Stimulated activated CD4-positive, alpha-beta T cell treated with anti-CD3 and anti-CD28 coated beads, Interleukin-2, amount 100 ng/mL, for 48 hours (primary cell): ENCODE measurements at places on chromosomes 12 and 14.

- no peak for DNase-seq
Observed at GRCh38 chr12:116346222-116346621, 68.7 kb upstream of the MED13L start.

DNA sequence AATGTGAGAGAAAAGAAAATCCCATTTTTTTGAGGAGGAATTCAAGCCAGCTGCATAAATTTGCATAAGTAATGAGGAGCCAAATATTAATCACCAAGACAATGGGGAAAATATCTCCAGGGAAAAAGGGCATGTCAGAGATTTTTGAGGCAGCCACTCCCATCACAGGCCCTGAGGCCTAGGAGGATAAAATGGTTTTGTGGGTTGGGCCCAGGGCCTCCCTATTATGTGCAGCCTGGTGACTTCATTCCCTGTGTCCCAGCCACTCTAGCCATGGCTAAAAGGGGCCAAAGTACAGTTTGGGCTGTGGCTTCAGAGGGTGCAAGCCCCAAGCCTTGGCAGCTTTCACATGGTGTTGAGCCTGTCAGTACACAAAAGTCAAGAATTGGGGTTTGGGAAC, 1051.0 kb upstream of the FOXG1 start:
- DNase-seq, result no peak

GRCh38 chr12:113853491-113853890, 112.6 kb downstream of the RBM19 start:
- DNase-seq, result no peak

GRCh38 chr12:6374028-6374785, 1.2 kb downstream of the SCNN1A start:
- DNase-seq, result no peak

- no peak for DNase-seq
Observed at GRCh38 chr12:46627686-46628085, 198.1 kb downstream of the SLC38A4 start.

DNA sequence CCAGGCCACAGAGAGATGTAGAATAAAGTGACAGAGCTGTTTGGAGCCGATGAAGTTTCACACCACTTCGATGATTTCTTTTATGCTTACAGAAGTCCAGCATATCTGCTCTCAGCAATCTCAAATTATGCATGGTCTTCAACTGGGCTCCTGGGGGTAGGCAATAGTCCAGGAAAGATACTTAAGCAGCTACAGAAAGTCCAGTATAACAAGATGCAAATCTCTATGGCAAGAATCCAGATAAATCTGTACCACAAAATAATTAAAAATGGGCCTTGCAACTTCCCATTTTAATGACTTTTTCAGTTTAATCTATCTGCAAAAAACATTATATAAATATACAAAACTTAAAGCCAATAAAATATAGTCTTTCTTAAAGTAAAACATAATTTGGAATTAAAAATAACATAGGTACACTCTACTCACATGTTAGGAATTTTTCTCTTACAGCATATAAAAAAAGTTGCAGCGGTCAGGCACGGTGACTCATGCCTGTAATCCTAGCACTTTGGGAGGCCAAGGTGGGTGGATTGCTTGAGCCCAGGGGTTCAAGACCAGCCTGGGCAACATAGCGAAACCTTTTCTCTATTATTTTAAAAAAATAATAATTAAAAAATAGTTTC, 20.5 kb upstream of the RAD51AP1 start:
- no peak for DNase-seq

- no peak for DNase-seq
Observed at GRCh38 chr12:129269756-129270495, 416.6 kb downstream of the GLT1D1 start.

- DNase-seq, result no peak
Observed at GRCh38 chr14:61575551-61576150, 119.7 kb upstream of the HIF1A start.

DNA sequence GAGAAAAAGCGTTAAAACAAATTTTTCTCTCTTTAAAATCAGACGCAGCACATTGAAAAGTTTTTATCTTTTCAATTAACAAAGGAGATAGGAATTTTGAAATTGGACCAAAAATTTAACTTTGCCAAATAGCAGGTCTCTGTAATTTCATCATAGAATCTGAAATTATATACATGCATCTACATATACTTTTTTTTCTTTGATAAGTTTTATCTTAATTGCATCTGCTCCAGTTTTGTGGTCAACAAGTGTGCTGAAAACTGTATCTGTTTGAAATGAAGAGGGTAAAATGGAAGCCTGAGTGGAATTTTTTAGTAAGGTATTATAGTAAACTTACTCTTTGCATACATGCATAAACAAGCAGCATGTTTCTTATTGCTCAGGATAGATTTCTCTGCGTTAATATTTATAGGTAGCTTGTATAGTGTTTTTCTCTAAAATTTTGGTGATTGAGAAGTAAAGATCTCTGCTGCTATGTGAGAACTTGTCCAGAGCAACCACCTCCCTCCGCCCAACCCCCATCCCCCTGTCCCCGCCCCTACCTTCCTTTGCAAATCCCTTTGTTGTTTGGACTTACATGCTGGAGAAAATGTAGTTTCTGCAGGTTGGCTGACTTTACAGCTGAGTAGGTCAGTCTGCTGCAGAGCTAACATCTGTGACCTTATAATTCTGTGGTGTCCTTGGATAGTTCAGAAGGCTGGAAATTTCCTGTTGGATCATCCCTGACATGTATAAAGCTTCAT, 64.6 kb downstream of the VRK1 start:
- no peak for DNase-seq

DNA sequence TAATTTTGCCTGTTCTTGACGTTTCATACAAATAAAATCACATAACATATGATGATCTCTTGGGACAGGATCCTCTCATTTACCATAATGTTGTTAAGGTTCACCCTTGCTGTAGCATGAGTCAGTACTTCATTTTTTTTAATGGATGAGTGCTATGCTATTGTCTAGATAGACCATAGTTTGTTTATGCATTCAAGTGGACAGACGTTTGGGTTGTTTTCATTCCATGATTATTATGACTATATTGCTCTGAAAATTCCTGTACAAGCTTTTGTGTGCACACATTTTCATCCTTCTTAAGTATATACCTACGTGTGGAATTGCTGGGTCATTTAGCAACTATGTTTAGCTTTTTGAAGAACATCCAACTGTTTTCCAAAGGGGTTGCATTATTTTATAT, 325.6 kb upstream of the TMEM132C start:
- no peak for DNase-seq

GRCh38 chr14:64974563-64974962, 2.4 kb upstream of the RAB15 start:
- DNase-seq, result no peak

DNA sequence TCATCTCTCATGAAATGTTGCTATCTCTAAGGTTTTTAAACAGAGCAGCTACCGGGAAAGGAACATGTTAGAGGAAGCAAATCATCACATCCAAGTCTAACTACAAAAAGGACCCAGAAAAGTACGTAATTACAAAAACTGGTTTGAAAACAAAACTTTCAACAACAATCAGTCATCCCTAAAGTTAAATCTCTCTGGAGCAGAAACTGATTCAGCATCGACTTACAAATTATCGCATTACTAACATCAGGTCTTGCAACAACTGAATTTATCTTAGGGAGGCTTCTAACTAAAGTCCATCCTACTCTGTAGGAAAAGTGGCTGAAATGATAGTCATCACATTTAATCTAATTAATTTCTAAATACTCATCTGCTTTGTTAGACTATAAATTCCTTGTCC, 137.0 kb downstream of the MED13L start:
- DNase-seq, result no peak

GRCh38 chr14:91229743-91230200, 14.7 kb downstream of the GPR68 start:
- DNase-seq, result peak; percentile 61

DNA sequence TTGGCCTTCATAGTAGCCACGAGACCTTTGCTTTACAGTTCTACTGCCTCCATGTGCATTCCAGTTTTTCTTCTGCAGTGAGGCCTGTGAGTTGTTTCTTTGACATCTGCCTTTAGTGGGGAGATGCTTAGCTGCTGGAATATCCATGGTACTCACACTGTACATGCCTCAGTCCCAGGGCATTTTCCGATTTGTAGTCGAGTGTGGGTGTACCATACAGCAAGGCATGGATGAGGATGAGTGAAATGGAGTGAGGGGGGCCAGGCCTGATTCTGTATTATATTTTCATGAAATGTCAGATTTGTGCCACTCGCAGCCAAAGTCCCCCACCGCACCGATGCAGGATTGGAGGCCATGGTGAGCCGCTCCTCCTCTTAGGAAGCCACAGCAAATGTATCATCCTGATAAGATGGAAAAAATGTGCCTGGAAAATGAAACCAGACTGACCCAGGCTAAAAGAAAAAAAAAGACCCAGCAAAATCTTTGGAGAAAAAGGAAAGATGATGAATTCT, 173.0 kb downstream of the ADGRD1 start:
- no peak for DNase-seq
